WTC11 (cell line): ENCODE measurements at places on chromosomes 7 and 10. TPM values are rescaled to one million over a fixed set of nuclear protein-coding genes. Genes with fewer than 3 reads are reported as not detected.

DNA sequence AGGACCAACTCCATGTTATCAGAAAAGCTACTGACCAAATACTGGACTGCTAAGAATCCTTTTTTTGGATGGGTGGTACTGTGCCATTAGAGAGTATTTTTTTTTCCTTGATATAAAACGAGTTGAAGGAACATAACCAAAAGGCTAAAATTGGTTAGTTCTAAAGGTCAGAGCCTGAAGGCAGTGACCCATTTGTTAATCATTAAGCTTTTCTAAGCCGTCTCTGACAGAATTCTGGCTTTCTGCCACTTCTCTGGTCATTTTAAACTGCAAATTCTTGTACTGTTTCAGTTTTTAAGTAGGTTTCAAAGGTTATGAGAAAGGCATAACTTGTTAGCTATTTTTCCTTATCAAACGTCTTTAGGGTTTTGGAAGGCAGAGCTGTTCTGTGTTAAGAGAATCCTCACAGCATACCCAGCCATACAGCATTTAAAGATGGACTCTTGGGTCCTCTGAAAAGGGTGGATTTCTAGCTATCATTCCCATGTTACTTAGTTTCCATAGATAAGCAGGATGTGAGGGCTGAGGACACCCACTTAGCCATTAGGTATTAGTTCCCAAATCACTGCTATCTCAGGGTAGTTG lies 196.8 kb downstream of the RNLS start:
- peaks cover 6% of the 10 kb centered on the region for H3K4me1 ChIP-seq
- 0 out of 2 replicates have a peak, but pooled peaks cover 2% of the 10 kb centered on the region for H3K36me3 ChIP-seq
- DNase-seq: no peak
- no peaks in the 10 kb centered on the region for H3K27me3 ChIP-seq
- no peak overlapping the region for H3K27ac ChIP-seq
- no peak overlapping the region for H3K4me3 ChIP-seq

CLEC2L gene
- total RNA-seq: 0.13 to 0.69 TPM (median 0.44 TPM) in 3 replicates

DNA sequence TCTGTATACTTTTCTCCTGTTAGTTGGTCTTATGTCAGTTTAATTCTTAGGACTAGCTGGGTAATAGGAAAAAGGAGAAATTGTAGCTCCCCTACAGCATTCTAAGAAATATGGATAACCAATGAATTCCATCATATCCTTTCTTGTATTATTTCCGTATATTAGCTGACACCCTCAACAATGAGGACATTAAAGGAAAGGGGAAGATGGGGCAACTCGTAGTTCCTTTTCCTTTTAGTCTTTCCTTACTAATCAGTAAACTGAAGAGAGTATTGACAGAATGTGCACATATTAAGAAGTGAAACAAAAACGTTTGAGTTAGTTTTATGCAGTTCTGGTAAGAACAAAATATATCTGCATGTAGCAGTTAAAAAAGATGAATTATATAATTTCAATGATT lies 35.1 kb upstream of the C10orf67 start:
- no peak for DNase-seq
- H3K4me3 ChIP-seq: no peak overlapping the region
- H3K36me3 ChIP-seq: no peaks in the 10 kb centered on the region
- H3K27me3 ChIP-seq: no peaks in the 10 kb centered on the region
- H3K4me1 ChIP-seq: no peaks in the 10 kb centered on the region
- no peak overlapping the region for H3K27ac ChIP-seq

DNA sequence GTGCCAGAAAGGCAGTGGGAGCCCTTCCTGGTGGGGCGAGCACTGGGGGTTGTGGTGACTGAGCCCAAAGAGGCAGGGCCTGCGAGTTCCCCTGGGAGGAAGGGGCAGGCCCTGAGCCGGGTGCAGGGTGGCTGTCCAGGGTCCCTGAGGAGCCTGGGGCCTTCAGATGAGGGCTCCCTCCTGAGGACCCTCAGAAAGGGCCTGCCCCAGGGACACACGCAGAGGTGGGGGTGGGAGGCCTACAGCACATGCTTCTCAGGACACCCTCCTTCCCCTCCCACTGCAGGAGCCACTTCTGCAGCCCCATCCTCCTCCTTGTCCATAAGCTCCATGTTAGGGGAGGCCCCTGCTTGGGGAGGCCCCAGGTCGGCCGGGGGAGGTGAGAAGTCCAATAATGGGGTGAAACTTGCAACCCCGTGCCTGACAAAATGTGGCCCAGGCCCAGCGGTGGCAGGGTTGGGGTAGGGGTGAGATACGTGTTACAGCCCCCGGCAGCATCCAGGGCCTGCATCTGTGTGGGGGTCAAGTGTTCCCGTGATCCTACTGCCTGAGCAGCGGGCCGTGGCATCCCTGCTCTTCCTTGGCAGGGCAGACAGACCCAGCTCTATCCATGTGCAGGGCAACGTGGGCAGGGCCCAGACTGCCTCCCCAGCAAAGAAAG lies 31.8 kb upstream of the RET start:
- H3K27ac ChIP-seq: no peak overlapping the region
- H3K36me3 ChIP-seq: no peaks in the 10 kb centered on the region
- no peak overlapping the region for H3K4me3 ChIP-seq
- peaks cover 12% of the 10 kb centered on the region for H3K4me1 ChIP-seq

DNA sequence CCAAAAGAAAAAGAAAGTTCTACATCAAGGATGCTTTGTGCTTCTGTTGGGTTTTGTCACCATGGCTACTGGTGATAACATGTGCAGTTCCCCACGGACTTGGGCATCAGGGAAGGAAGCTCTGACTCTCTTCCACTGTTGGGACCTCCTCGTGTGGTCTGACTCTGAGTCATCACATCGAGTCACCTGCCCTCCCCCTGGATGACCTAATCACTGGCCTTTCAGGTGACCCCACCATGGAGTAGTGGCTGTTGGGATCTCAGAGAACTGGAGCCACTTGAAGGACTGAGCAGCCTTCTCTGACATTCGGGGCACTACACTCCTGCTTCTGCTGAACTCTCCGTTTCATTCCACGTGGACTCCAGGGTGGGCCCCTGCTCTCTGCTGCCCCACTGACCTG lies 60.8 kb upstream of the DOCK1 start:
- no peak overlapping the region for H3K4me3 ChIP-seq
- no peaks in the 10 kb centered on the region for H3K36me3 ChIP-seq
- no peak for DNase-seq

POU6F2 gene
- 2.9 to 3.3 TPM (median 2.9 TPM) in 3 replicates for total RNA-seq

OR13A1 gene
- 0.14 to 0.16 TPM (median 0.15 TPM) in 3 replicates for total RNA-seq

GRCh38 chr10:93516006-93516380 lies 19.6 kb downstream of the CEP55 start:
- no peak overlapping the region for H3K4me3 ChIP-seq
- no peak overlapping the region for H3K27ac ChIP-seq
- no peak for DNase-seq
- no peaks in the 10 kb centered on the region for H3K27me3 ChIP-seq
- H3K36me3 ChIP-seq: peaks cover 62% of the 10 kb centered on the region

NET1 gene
- total RNA-seq: 85.4 to 100 TPM (median 97.4 TPM) in 3 replicates

GRCh38 chr10:78356291-78356900 lies 322.7 kb downstream of the RPS24 start:
- DNase-seq: no peak
- peaks cover 33% of the 10 kb centered on the region for H3K4me1 ChIP-seq
- H3K27me3 ChIP-seq: peaks cover 2% of the 10 kb centered on the region; the same call in 1 of the 2 replicates
- peak overlapping the region; percentile 21; the same call in 1 of the 2 replicates for H3K27ac ChIP-seq

GRCh38 chr10:85993840-85994507 lies 372.6 kb downstream of the GRID1 start:
- no peak overlapping the region for H3K4me3 ChIP-seq
- H3K36me3 ChIP-seq: no peaks in the 10 kb centered on the region
- no peak overlapping the region for H3K27ac ChIP-seq
- no peak for DNase-seq

DNA sequence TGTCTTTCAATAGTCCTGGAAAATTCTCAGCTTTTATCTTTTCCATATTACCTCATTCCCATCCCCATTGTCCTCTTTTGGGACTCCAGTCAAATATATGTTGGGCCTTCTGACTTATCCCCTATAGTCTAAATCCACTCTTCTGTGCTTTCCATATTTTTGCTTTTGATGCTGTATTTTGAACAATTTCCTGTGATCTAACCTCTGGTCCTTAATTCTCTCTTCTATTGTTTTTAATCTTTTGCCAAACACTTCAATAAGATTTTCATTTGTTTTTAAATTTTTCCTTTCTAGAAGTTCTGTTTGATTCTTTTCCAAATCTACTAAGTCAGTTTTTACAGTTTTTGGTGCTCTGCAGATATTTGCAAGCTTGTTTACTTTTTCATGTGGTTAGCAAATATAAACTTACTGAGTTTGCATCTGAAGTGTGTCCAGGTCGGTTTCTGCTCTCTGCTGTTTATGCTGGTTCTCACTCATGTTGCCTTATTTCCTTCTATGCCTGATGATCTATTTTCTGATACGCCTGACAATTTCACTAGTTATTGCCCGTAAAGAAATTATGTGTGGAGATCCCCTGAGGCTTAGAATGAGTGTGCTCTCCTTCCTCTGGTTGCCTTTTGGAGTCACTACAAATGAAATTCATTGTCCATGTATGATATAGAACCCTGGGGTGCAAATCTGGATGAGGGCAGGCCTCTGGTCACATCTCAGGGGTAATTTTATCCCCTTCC lies 110.4 kb downstream of the RBM20 start:
- no peaks in the 10 kb centered on the region for H3K36me3 ChIP-seq
- no peak for DNase-seq
- no peak overlapping the region for H3K27ac ChIP-seq
- H3K4me3 ChIP-seq: no peak overlapping the region
- no peaks in the 10 kb centered on the region for H3K4me1 ChIP-seq
- no peaks in the 10 kb centered on the region for H3K27me3 ChIP-seq

- no peak for DNase-seq
- no peaks in the 10 kb centered on the region for H3K36me3 ChIP-seq
- no peak overlapping the region for H3K4me3 ChIP-seq
- no peak overlapping the region for H3K27ac ChIP-seq
Measured at GRCh38 chr7:21960922-21961321, 15.2 kb upstream of the CDCA7L start.

- no peaks in the 10 kb centered on the region for H3K4me1 ChIP-seq
- no peak overlapping the region for H3K27ac ChIP-seq
- no peak for DNase-seq
- no peaks in the 10 kb centered on the region for H3K27me3 ChIP-seq
Measured at GRCh38 chr10:100192350-100192749, 6.5 kb upstream of the ERLIN1 start.

DNA sequence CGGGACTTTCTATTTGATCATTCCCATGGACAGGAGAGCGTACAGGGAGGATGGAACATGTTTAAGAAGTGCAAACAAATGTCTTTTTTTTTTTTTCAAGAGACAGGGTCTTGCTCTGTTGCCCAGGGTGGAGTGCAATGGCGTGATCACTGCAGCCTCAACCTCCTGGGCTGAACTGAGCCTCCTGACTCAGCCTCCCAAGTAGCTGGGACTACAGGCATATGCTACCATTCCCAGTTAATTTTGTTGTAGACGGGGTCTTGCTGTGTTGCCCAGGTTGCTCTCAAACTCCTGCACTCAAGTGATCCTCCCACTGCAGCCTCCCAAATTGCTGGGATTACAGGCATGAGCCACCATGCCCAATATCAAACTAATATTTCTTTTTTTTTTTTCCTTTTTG lies 40.5 kb downstream of the SPDYE5 start:
- H3K36me3 ChIP-seq: peaks cover 19% of the 10 kb centered on the region
- H3K4me3 ChIP-seq: no peak overlapping the region
- peaks cover 6% of the 10 kb centered on the region for H3K4me1 ChIP-seq
- no peak overlapping the region for H3K27ac ChIP-seq

- H3K36me3 ChIP-seq: no peaks in the 10 kb centered on the region
- no peak for DNase-seq
- no peak overlapping the region for H3K27ac ChIP-seq
- H3K27me3 ChIP-seq: no peaks in the 10 kb centered on the region
- H3K4me3 ChIP-seq: no peak overlapping the region
Measured at GRCh38 chr10:72058989-72059842, 29.1 kb downstream of the SPOCK2 start.

- H3K36me3 ChIP-seq: no peaks in the 10 kb centered on the region
- no peak overlapping the region for H3K4me3 ChIP-seq
- H3K4me1 ChIP-seq: peaks cover 32% of the 10 kb centered on the region
- no peak for DNase-seq
- 0 out of 2 replicates have a peak, but pooled peaks cover 5% of the 10 kb centered on the region for H3K27me3 ChIP-seq
Measured at GRCh38 chr10:120506674-120507073, 49.6 kb downstream of the PLPP4 start.

GRCh38 chr10:49666054-49666615 lies 13.3 kb upstream of the C10orf53 start:
- H3K36me3 ChIP-seq: no peaks in the 10 kb centered on the region
- H3K4me1 ChIP-seq: peaks cover 14% of the 10 kb centered on the region
- no peak overlapping the region for H3K27ac ChIP-seq
- no peak for DNase-seq

DNA sequence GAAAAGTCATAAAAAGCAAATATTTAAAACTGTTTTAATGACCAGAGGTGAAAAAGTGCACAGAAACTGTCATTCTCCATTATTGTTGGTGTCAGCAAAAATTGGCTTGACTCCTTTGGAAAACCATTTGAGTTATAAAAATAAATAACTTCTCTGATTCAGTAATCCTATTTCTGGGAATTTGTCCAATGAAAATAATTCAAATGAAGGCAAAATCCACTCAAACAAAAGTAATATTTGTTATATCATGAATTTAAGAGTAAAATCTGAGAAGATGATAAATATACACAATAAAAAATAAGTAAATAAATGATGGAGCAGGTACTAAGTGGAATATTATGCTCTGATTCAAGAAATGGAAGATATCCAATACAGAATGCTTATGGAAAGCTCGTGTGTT lies 326.6 kb upstream of the KLF6 start:
- H3K36me3 ChIP-seq: no peaks in the 10 kb centered on the region
- peaks cover 7% of the 10 kb centered on the region for H3K4me1 ChIP-seq
- no peak overlapping the region for H3K4me3 ChIP-seq

DNA sequence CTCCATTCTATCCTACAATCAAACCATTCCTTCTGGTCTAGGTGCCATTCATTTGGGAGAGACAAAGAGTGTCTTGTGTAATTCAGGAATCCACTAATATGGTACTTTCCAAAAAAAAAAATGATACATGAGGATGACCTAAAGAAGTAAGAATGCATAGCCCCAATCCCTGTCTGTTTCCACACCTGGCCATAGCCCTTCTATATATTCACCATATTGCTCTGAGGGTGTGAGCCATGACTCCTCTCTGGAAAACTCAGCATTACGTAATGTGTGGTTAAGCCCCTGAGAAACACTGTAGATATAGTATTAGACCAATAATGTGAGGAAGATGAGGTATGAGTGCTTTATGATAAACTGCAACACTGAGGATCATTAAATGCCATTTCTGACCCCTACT lies 592.7 kb downstream of the INHBA start:
- no peaks in the 10 kb centered on the region for H3K27me3 ChIP-seq
- no peak overlapping the region for H3K4me3 ChIP-seq
- H3K27ac ChIP-seq: no peak overlapping the region
- peaks cover 12% of the 10 kb centered on the region for H3K4me1 ChIP-seq
- DNase-seq: no peak
- no peaks in the 10 kb centered on the region for H3K36me3 ChIP-seq

DNA sequence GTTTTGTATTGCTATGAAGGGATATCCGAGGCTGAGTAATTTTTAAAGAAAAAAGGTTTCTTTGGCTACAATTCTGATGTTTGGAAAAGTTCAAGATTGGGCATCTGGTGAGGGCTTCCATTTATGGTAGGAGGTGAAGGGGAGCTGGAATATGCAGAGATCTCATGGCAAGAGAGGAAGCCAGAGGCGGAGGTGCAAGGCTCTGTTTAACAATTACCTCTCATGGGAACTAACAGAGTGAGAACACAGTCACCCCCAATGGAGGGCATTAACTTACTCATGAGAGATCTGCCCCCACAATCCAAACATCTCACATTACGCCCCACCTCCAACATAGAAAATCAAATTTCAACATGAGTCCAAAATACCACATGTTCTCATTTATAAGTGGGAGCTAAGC lies 62.0 kb downstream of the AKR1D1 start:
- no peak overlapping the region for H3K4me3 ChIP-seq
- H3K27ac ChIP-seq: no peak overlapping the region
- peaks cover 9% of the 10 kb centered on the region for H3K4me1 ChIP-seq
- H3K36me3 ChIP-seq: peaks cover 20% of the 10 kb centered on the region
- no peaks in the 10 kb centered on the region for H3K27me3 ChIP-seq

MACC1 gene
- total RNA-seq: 14.6 to 23.0 TPM (median 22.4 TPM) in 3 replicates
